ENCODE measurements at places on chromosomes 6 and 20. TPM values are rescaled to one million over a fixed set of nuclear protein-coding genes. Genes with fewer than 3 reads are reported as not detected.

The RMND1 gene
- 51.0 TPM for total RNA-seq

The FGD2 gene
- total RNA-seq: not detected

The BPIFB1 gene
- not detected for total RNA-seq

The EDN3 gene
- total RNA-seq: not detected
